ENCODE measurements at places on chromosomes 1 and 21.

DNA sequence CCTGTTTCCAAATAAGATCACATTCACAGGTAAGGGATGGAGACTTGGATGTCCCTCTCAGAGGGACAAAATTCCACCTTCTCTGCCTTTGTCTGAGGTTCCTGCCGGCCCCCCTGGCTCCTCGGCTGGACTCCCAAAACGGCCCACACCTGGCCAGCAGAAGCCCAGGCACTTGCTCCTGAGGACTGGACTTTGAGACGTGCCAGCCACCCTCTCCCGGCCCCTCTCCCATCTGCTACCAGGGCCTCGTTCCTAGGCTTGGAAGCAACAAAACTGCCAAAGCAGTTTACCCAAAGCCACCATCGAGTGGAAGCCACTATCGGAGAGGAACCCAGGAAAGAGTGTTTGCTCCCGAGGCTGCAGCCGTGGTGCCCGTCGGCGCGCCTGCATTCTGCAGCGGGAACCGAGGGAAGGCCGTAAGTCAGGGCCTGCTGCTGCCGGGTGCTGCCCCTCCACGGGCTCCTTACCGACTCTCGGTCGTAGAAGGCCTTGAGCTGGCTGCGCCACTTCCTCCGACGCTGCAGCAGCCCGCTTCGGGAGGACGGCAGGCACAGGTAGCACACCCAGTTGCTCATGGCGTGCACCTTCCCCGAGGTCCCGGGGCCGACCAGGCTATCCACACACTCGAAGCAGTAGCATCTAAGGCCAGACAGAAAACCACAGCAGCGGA is 3.5 kb downstream of the DNMT3L start:
- DNase-seq = no peak

DNA sequence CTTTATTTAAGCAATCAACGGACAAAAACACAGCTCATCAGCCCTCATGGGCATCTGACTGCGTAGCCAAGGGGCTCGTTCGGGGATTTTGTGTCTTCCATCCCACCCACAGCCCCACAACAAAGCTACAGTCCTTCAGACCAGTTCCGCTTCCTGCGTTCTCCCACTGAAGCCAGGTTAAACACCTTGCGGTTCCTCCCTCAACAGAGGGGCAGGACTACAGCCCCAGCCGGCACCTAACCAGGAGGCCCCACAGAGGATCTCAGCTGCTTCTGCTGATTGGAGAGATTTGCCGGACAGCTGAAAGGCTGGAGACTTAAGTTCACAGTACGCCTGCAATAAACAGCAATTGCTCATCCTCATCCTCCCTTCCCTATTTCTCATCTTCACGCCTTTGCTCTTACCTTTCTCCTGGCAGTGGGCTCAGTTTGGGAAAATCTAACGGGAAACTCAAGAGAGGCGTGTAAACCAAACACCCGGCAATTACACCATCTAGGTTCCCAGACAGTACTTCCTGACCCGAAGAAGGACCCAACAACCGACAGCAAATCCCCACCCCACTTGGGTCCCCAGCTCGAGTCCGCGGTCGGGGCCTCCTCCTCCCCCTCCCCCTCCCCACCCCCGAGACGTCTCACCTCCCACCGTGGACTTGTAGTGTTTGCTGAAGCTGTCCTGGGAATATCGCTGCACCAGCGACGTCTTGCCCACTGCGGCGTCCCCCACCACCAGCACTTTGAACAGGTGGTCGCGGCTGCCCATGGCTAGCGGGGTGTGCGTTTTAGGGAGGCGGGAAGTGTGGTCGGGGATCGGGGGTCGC is 876 bp downstream of the RAB29 start:
- DNase-seq = no peak

DNA sequence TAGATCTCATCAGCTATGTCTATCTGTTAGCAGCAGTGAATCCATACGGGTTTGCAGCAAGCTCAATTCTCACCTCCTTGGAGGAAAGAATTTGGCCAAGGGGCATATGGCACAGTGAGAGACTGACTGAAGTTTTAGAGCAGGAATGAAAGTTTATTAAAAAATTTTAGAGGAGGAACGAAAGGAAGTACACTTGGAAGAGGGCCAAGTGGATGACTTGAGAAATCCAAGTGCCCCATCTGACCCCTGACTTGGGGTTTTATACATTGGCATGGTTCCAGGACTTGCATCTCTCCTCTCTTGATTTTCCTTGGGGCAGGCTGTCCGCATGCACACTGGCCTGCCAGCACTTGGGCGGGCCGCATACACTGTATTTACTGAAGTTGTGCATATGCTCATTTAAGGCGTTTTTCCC is 9.2 kb upstream of the OSBPL9 start:
- DNase-seq = peak; percentile 32

GRCh38 chr1:211009944-211010343 is 124.0 kb downstream of the KCNH1 start:
- DNase-seq = no peak

DNA sequence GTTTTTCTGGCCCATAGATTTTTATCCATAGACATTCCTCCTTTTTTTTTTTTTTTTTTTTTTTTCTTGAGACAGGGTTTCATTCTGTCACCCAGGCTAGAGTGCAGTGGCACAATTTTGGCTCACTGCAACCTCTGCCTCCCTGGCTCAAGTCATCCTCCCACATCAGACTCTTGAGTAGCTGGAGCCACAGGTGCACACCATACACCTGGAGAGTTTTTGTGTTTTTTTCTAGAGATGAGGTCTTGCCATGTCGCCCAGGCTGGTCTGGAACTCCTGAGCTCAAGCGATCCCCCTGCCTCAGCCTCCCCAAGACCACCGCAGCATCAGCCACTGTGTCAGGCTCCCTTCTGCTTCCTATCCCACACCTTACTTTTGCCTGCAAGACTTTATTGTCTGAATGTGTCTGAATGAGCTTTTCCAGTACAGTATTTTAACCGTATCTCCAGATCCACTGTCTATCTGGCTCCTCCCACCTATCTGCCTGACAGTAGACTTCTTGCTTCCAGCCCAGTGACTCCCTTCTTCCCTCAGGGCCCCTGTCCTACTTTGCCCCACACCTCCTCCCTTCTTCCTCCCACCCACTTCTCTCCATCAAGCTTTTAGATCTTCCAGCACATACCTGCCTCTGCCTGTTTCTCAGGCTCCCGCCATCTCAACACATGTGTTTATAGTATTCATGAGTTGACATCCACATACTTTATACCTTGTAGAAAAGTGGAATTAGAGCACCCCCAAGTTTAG is 6.1 kb downstream of the C1orf21 start:
- no peak for DNase-seq

GRCh38 chr1:11671544-11672286 is 7.7 kb downstream of the FBXO6 start:
- no peak for DNase-seq

- DNase-seq = peak; percentile 12
Observed at GRCh38 chr1:106268070-106268469, 788.4 kb upstream of the PRMT6 start.

DNA sequence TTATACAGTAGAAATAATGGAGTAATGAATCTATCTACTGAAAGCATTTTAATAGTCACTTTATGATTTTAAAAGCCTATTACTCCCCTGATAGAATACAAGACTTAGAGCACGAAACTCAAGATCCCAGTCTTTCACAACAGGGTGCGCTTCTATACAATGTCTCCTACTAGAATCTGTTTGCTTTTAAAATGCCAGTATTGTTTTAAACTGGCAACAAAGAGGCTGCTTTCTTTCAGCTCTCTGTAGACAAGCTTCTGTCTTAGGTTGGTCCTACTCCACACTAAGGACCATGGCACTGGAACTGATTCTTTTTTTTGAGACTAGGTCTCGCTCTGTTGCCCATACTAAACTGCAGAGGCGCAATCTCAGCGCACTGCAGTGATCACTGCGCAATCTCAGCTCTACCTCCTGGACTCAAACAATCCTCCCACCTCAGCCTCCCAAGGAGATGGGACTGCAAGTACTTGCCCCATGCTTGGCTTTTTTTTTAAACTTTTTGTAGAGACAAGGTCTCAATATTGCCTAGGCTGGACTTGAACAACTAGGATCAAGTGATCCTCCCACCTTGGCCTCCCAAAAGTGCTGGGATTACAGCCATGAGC is 4.8 kb downstream of the DCAF8 start:
- no peak for DNase-seq

DNA sequence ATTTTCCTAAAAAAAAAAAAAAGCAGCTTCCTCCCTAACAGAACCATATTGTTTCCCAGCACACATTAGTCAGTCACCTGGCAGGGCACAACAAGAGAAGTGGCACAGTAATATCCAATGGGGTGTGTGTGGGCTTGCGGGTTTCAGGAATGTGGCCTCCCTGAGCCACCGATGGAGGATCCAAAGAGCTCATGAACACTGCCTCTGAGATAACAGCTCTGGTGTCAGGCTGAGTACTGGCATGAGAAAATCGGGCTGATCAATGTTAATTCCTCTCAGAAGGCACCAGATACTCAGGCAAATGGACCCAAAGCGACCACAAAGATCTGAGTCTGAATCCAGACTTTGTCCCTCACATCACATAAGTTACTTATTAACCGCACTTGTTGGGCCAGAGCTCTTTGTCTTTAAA is 2.2 kb upstream of the LYPD8 start:
- DNase-seq = peak; percentile 38

DNA sequence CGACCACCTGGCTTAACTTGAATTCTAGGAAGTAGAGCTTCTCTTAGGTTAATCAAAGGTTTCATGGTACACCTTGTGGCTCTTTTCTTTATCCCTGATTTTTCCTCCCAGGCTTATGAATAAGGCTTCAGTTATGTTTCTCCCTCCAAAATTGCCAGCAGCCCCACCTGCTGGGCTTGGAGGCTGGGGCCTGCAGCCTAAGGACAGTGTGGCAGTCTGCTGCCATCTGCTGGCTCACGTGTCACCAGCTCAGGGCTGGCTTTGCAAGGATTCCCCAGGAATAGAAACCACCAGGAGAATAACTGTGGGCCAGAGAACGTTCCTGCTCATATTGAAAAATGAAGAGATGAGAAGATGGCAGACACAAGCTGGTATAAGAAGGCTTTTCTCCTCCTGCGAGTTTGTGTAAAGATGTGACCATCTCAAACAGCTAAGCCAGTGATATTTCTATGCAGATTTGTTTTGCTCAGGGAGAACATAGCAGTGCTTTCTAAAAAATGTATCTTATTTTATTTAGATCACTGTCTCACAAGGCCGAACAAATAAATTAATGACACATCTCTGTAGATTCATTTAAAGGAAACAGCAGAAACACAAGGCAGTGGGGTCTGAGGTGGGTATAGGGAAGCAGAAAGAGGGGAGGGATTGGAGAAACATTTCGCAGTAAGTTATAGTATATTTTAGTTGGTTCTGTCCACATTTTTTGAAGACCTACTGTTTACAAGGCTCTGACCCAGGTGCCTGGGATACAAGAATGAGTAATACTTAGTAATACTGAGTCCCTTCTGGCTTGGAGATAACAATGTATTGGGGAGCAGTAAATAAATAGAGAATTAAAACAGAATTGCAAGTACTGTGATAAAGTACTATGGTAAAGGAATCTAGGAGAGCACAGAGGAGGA is 291.1 kb upstream of the SGIP1 start:
- DNase-seq = peak; percentile 91

- peak; percentile 79 for DNase-seq
Observed at GRCh38 chr1:46611691-46612221, 4.9 kb downstream of the MOB3C start.

DNA sequence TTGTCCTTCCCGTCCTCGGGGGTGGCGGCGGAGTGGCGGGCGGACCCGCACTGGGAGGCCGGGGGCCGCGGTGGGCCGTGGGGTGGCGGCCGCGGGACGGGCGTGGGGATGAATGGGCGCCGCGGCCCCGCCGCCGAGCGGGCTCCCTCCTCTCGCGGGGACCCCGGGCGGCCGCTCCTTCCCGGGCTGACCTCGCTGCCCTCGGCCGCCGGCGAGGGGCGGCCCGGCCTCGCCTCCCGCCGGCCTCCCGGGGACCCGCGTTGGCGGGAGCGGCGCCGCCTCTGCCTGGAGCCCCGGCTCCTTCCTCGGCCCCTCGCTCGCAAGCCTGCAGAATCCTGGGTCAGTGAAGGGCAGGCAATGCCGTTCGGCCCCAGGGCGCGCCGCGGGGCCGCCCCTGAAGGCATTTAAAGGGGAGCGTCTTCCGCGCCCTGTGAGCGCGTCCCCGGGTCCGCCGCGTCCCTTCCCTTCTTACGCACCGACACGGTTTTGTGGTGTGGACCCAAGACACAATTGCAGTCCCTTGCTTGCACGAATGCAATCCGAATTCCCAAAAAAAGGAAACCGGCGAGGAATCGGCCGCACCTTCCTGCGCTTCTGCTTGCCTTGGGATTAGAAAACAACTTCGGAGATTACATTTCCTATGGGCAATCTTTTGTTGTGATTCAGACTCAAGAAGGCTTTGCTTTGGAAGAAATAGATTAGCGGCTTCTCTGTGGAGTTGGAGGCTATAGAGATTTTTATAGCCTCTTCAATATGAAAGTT is 776 bp downstream of the ITSN1 start:
- no peak for DNase-seq

GRCh38 chr1:177441281-177441680 is 270.5 kb downstream of the BRINP2 start:
- no peak for DNase-seq

DNA sequence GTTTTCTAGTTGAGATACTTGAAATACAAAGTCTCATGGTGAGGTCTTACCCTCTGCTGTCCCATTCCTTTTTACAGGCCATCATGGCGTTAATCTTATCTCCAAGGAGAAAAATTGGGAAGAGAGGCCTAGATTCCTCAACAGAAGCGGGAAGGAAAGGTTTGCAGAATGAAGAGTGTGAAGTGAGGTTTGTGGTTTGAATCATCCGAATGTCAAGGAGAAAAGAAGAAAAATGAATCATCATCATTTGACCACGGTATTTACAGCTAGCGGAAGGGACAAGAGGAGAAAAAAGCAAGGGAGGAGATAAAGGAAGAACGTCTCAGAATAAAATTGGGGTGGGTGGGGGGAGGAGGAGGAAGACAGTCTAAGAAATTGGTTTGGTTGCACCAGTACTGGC is 935 bp upstream of the COG2 start:
- DNase-seq = peak; percentile 78

DNA sequence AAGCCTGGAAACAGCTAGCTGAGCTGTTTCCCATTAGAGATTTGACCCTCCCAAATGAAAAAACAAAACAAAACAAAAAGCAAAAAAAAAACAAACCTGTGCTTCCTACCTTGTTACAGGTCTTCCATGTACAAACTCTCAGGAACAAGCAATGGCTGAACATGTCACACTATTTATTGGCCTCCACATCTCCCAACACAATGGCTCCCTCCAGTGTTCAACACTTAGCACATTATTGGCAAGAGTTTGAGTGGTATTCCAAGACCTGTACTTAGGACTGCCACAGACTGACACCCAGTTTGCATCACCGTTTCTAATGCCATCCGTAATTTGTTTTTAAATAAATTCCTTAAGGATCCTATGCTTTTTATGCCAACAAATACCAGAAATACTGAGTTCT is 195.0 kb upstream of the OLFM3 start:
- DNase-seq = peak; percentile 41

DNA sequence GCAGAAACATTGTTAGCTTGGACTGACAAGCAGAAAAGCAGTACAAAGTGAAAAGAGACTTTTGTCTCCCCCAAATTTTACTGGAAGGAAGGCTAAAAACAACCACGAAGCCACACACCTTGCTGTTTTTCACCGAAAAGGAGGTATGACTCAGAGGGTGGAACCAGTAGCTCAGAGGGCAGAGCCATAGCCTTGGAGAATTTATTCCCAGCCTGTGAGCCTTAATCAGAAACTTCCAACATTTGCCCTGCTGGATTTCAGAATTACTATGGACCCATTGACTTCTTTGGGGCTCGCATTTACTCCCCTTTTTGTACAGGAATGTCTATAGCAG is 32.0 kb downstream of the RPS6KC1 start:
- DNase-seq = peak; percentile 6

- no peak for DNase-seq
Observed at GRCh38 chr1:68470388-68470970, 20.7 kb upstream of the RPE65 start.
